NCI-H1105 treated with DMSO at 0.1 percent for 48 hours (cell line): ENCODE measurements at places on chromosomes 6 and 20.
A peak's percentile ranks its signal among the peaks of the same experiment; 100 is the strongest.

DNA sequence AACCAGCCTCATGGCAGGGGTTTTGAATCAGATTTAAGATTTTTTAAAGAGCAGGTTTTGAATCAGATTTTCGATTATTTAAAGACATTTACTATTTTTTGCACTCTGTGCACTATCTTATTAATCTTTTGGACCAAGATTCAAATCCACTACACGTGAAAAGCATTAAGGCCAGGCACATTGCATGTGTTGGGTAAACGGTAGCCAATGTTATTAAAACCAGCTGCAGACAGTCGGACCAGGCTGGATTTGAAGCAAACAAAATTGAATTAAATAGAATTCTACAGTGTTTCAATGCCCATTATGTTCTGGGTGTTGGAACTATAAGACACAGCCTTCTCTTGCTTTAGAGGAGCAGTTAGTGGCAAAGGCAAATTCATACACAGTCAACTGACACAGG is 7.7 kb downstream of the HLA-DOA start:
- no peak for DNase-seq

- peak; percentile 92 for DNase-seq
Measured at GRCh38 chr20:14829906-14830305, 492.5 kb upstream of the FLRT3 start.

DNA sequence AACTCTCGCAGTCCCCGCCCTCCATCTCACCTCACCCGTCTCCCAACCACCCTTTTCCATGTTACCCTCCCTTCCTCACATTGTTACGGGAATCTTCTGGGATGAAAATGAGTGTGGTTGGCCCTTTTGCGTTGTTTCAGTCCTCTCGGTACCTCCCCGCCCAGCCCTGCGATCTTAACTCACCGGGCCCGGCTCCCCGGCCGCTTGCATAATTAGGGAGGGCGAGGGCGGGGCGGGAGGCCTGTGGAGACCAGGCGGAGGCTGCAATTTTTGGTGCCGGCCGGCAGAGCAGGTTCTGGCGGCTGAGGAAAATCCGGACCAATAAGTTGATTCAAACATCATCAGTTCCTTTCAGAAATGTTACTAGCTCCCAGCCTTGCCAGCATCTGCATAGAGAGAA is 25.2 kb downstream of the TFAP2B start:
- no peak for DNase-seq

DNA sequence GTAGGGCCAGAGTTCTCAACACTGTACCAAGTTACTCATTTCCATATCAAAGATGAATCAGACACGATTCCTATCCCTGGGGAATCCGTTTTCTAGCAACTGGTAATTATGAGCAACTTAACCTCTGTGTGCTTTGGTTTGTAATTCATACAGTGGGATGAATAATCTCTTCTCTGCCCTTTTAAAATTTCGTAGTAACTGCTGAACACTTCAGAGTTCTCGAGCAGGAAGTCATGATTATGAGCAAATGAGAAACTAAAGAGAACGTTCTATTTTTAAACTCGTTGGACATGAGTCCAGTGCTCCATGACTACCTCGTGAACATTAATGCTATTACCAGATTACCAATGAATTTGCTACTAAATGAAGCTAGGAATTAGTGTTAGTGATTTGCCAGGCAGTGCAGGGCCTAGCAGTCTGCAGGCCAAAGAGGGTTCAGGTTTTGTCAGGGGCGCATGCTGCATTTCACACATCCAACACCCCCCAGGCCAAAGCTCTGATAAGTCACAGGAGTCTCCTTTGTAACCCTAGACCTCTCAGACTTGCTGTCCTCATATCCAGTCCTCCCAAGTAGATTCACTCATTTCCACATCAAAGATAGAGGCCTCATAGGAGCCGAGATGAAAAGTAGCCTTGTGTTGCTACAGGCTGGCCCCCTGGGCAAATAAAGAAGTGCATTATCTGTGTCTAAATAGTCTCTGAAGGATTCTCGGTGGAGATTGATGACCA is 45.8 kb upstream of the VSTM2L start:
- no peak for DNase-seq

DNA sequence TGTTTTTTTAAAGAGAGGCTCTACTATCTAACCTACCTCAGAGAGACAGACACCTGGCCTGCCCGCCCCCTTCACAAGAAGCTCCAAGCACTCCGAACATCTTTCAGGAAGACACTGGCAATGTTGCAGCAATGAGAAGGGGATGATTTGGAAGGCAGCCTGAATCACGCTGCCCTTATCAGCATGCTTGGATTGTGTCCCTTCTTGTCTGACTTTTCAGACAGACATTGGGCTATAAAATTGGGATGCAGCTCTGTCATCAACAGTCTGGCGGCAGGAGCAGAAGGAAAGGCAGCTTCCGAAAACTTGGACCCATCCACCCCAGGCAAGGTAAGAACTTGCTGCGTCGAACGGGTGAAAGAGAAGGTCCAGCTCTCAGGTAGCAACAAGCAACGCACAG is 56.0 kb downstream of the CDK5RAP1 start:
- no peak for DNase-seq

DNA sequence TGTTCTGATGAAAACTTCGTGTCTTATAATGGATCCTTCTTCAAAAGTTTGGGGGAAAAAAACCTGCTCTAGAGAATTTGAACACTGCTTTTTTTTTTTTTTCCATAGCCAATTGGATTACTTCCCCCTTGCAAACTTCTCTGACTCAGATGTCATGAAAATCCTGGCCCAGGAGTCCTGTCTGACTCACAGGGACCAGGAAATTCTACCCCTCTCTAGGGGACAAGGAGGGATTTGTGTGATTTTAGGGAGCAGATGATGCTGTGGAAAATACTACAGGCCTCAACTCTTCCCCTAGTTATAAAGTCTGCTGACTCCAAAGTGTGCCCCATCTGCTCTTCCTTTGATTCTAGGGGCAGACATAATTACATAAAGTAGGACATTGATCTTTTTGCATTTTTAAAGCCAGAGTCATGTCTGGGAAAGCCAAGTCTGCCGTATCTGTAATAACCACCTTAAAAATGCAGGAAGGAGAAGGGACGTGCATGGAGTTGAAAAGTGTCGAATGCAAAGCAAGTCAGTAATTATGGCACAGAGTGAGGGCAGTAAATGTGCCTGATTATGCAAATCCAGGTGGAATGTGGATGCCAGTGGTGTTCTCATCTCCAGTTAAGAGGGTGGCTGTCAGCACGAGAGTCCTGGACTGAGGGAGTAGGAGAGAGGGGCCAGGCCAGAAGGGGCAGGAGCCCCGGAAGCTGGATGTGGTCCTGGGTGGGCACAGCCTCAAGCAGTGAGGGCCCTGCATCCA is 144.3 kb upstream of the SULF2 start:
- DNase-seq = no peak

- DNase-seq = peak; percentile 17
Measured at GRCh38 chr20:23361119-23361475, 885 bp upstream of the GZF1 start.

- no peak for DNase-seq
Measured at GRCh38 chr20:49913399-49914047, 1.8 kb downstream of the SPATA2 start.

- no peak for DNase-seq
Measured at GRCh38 chr6:35148167-35148741, 7.1 kb upstream of the TCP11 start.

GRCh38 chr6:148760568-148761526 is 14.0 kb downstream of the UST start:
- DNase-seq = no peak

GRCh38 chr20:61833807-61834610 is 231.7 kb downstream of the TAF4 start:
- no peak for DNase-seq

- DNase-seq = no peak
Measured at GRCh38 chr20:56933331-56933698, 304.2 kb downstream of the TFAP2C start.

DNA sequence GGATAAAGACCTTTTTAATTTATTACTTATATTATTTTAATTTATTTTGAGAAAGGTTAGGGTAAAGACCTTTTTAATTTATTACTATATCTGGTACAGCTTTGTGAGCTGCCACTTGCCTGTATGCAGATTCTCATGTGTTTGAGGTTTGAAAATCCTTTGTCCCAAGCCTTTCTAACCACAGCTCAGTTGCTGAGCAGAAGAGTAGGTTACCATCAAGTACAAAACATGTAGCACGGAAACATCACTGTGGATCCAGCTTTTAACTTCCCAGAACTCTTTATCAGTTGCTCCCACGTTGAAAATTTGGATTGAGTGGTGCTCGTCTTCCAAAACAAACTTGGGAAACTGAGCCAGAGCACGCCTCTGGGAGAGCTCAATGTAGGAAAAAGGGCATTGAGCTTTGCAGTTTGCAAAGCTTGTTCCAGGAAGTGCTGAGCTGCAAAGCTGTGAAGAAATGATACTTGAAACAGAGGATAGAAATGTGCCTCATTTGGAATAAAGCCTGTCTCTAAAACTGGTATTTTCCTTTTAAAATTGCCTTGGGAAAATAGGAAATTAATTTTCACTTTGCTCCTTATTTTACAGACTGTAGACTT is 89.0 kb downstream of the RREB1 start:
- no peak for DNase-seq

DNA sequence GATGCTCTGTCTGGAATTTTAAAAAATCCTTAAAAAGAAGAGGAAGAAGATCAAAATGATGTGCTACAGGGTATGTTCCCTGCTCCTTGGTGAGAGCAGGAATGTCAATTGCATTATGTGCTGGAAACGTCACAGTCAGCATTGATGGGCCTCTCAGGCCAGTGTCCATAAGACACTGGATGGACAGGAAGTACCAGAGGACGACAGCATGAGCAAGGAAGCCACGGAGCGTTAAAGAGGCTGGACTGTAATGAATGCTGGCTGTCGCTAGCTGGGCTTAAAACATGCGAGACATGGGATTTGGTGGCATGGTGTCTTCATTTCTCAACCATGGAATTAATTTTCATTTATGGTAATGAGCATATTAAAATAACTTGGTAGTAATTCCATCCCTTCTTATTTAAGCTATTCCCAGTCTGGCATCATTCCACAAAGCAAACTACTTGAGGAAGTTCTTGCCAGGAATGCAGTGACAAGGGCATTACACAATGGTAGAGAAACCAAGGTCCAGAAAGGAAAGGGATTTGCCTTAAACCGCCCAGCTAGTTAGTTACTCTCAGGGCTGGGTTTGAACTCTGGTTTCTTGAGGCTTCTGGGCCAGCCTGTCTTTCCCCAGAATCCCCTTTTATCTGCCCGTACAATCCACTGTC is 166.6 kb upstream of the SOX4 start:
- no peak for DNase-seq

DNA sequence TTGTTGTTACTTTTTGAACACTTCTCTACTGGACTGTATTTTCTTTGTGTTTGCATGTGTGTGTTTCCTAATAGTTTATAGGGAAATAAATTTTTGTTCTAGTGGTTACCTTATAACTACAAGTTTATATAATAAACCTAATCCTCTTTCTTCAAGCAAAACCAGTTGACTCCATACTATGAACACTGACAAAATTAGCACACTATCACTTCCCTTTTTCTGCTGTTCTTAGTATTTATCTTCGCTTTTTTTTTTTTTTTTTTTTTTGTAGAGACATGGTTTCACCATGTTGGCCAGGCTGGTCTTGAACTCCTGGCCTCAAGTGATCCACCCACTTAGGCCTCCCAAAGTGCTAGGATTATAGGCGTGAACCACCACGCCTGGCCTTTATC is 25.0 kb upstream of the C6orf62 start:
- no peak for DNase-seq

DNA sequence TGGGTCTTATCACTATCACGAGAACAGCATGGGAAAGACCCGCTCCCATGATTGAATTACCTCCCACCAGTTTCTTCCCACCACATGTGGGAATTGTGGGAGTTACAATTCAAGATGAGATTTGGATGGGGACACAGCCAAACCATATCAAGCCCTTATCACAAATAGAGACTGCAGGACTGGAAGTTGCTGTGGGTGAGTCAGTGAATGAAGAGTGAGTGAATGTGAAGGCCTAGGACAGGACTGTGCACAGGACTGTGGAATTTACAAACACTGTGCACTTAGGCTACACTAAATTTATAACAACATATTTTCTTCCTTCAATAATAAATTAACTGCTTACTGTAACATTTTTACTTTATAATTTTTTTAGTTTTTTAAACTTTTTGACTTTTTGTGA is 30.2 kb upstream of the BCAS1 start:
- no peak for DNase-seq

- DNase-seq = no peak
Measured at GRCh38 chr6:115922971-115923370, 137.7 kb downstream of the FRK start.

- no peak for DNase-seq
Measured at GRCh38 chr6:89037141-89037900, 43.2 kb upstream of the PNRC1 start.

- no peak for DNase-seq
Measured at GRCh38 chr6:168686029-168686738, 245.2 kb downstream of the SMOC2 start.

DNA sequence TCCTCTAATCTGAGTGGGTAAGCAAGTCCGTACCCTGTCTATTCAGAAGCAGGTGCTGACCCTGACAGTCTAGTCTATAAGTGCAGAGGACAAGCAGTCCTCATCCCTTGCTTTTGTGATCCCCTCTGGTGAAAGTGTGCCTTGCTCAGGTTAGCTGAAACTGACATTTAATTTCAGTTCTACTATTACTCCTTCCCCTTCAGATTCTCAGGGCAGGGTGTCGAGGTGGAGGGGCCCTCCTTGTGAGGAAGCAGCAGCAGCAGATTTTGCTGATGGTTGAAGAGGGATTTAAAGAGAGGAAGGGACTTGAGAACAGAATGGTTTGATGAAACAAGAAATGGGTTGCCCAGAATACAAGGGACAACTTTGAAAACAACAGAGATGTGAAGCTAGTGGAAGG is 309.3 kb downstream of the CLIC5 start:
- DNase-seq = no peak

- no peak for DNase-seq
Measured at GRCh38 chr6:73728548-73729205, 32.7 kb downstream of the CD109 start.

- DNase-seq = no peak
Measured at GRCh38 chr6:116633685-116634084, 17.4 kb downstream of the RSPH4A start.

- DNase-seq = no peak
Measured at GRCh38 chr20:38294076-38294591, 9.8 kb upstream of the BPI start.

GRCh38 chr20:17992224-17992637 is 23.4 kb downstream of the MGME1 start:
- DNase-seq = no peak

- DNase-seq = no peak
Measured at GRCh38 chr6:88380083-88380482, 213.9 kb upstream of the CNR1 start.
